ENCODE measurements at places on chromosomes 16 and 17.

DNA sequence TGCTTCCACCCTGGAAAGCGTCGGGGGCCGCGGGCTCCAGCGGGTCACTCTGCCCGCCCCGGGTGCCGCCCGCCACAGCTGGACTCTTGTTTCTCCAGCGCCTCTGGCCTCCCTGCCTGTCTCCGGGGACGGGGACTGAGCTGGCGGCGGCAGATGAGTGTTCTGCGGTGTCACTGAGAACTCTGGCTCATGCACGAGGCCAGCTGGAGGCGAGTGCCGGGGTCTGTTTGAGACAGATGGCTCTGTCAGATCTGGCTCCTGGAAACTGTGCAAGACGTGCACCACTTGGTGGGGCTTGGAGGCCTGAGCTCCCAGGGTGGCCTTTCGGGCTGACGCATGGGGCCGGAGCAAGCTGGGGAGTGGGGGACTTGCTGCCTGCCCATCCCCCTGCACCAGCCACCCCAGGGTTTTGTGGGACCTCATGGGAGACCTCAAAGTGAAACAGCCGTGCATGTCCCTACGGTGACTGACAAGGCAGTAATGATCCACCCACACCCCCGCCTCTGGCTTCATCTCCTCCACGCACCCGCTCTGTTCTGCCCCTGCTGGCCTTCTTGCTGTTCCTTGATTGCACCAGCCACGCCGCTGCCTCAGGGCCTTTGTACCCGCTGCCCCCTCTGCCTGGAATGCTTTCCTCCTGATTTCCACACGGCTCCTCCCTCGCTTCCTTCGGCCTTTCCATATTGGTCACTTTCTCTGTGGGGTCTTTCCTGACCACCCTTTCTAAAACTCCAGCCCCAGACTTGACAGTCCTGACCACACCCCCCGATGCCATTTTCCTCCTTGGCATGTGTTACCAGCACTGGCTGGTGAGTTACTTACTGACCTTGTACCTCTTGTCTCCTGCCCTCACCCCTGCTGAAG lies 174.9 kb upstream of the CIBAR2 start:
- DNase-seq = no peak

DNA sequence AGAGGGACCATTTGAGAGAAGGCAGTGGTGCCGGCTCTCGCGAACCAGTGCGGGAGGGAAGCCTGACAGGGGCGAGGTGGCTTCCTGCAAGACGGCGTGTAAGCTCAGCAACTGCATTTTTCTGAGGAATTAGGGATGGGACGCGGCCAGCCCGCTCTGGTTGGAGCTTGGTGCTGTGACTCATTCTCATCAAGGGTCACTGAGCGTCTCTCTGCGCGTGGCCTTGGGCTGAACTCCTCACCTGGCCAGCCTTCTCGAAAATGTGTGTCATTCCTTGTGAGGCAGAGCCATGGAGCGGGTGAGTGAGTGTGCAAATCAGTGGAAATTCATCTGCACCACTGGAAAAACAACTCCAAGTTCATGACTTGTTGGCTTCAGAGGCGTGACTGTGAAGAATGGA lies 52.8 kb downstream of the NTN1 start:
- no peak for DNase-seq

GRCh38 chr16:54929090-54930004 lies 1.3 kb upstream of the IRX5 start:
- DNase-seq = peak; percentile 98

GRCh38 chr17:31510308-31511194 lies 119.1 kb downstream of the RAB11FIP4 start:
- no peak for DNase-seq

DNA sequence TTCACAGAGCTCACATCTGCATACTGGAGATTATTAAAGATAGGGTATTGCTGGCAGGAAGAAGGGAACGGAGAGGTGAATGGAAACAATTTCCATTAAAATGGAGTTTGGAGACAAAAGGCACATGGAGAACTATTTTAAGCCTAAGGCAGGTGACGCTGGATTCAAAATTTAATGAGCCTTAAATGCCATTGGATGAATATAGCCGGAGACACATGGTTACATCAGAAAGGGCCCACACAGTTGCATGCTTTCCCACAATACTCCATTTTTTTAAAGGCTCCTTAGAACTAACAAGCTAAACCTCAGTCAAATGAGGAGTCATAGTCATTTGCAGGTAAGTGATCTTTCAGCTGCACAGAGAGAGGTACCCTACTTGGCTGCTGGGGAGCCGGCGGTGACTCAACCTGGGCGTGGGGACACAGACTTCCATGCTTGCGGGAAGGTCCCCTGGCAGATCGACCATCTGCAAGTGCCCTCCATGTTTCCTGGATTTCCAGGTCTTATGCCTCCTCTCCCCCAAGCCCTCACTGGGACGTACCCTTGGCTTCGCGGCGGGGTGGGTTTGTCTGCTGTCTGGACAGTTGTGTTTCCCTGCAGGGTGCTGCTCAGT lies 259.2 kb downstream of the CBLN1 start:
- no peak for DNase-seq

DNA sequence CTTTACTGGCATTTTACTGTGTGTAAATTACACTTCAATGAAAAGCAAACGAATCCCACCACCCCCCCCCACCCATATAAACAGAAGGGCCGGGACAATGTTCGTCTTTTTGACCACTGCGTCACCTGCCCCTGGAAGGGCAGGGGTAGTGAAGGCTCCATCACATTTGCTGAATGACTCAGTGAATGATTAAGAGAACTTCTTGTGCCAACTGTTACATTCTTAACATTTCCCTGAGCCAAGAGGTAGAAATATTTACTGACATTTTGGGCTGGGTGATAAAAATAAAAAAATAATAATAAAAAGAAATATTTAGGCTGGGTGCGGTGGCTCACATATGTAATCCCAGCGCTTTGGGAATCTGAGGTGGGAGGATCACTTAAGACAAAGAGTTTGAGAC lies 24.1 kb downstream of the C16orf96 start:
- no peak for DNase-seq

DNA sequence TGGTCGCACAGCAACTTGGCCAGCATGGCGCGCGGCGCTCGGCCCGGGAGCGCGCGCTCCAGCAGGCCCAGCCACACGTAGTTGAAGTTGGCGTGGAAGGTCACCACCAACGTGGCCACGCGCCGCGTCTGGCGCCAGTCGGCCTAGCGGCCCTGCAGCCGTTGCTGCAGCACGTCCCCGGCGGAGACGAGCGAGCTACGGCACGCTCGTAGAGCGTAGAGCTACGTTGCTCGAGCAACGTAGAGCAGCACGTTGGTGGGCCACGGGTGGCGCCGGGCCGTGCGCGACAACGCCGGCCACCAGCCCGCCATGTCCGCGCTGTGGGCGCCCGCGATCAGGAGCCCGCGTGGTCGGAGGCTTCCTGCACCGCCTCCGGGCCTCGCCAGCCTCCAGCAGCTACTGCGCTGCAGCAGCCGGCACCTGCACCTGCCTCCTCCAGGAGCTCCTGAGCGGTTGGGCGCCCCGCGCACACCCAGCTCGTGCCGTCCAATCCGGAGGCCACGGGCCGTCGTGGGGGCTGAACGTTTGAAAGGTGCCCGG lies 13.4 kb upstream of the SULT1A1 start:
- peak; percentile 53 for DNase-seq

DNA sequence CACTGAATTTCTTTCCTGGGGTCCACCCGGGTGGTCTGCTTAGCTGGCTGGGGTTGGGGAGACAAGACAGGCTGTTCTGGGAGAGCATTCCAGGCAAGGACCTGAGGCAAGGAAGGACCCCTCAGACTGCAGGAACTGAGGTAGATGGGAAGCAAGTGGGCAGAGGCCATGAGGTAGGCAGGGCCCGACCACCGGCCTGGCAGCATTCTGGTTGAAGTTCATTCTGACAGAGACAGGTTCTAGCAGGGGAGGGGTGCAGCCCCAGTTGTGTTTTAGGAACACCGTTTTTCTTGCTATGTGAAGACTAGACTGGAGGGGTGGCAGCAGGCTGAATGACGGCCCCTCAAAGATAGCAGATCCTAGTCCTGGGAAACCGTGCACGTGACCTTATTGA lies 17.5 kb downstream of the B9D1 start:
- DNase-seq = no peak

DNA sequence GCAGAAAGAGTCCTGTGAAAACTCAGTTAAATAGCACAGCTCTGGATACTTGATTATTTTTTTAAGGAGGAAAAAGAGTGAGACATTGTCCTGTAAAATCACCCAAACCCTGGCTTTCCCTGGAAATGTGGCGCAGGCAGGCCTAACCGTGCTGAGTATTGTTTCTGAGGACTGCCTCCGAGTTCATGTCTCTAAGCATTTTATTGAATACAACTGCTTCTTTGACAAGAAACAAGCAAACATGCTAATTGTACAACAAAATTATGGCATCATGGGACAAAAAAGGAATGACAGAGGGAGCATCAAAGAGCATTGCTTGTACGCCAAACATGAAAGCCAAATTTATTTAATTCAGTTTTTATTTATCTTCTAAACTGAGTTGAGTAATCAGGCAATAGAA lies 64.5 kb upstream of the HSBP1 start:
- DNase-seq = no peak

DNA sequence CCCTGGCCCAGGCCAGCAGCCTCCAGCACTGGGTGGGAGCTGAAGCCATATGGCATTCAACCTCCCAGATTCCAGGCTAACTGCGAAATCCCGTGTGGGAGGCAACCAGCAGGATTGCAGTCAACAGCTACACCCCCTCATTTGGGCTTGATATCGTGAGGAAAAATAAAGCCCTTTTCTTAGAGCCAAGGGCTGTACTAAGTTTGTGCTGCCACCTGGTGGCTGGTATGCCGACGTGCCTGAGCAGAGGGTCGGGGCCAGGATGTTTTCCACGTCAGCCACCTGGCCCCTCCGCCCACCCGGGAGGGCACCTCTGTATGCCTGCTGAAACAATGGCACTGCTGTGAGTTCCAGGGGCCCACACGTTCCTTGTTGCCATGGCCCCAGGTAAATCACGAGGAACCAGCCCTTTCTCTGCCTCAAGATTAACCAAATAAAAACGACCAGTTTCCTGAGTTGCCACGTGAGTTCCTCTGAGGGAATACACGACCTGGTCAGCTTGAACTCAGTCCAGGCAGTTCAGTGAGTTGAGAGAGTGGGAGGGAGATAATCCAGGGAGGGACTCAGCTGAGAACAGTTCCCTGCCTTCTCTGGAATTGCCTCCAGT lies 9.0 kb downstream of the TMEM98 start:
- peak; percentile 50 for DNase-seq

GRCh38 chr16:52526116-52526828 lies 20.7 kb downstream of the TOX3 start:
- no peak for DNase-seq

GRCh38 chr16:61763013-61763412 lies 273.2 kb downstream of the CDH8 start:
- DNase-seq = no peak

DNA sequence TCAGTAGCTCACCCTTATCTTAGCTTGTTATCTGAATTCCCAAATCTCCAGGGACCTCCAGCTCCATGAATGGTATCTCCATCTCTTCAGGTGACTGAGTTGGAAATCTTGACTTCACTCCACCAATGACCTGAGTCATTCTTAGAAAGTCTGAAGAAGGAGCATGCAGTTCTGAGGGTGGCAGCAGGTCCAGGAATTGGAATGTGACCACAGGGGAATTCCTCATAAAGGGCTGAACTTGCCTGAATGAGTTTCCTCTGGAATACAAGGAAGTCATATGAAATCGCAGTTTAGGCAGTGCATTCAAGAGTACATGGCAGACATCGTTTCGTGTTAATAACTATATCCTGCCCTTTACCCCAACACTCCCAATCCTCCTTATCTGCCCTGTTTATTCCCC lies 12.5 kb upstream of the PYY start:
- no peak for DNase-seq

DNA sequence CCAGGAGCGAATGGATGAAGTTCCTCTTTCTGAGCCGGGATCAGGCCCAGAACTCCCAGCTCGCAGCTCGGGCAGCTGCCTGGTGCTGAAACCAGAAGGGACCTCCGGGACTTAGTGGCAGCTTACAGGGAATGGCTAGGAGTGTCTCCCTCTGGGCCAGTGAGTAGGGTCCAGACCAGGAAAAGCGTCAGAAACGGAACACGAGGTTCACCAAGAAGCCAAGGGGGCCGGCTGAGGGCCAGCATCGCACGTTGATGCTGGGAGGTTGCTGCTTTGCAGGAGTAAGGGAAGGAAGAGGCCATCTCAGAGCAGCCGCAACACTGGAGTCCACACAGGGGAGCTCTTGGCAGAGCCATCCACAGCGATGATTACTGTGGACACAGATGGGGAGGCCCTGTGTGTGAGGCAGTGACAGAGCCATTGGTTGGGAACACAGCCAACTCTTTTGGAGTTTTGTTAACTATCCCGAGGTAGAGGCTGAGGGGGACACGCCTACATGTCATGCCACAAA lies 74.0 kb upstream of the CREBBP start:
- DNase-seq = peak; percentile 12

DNA sequence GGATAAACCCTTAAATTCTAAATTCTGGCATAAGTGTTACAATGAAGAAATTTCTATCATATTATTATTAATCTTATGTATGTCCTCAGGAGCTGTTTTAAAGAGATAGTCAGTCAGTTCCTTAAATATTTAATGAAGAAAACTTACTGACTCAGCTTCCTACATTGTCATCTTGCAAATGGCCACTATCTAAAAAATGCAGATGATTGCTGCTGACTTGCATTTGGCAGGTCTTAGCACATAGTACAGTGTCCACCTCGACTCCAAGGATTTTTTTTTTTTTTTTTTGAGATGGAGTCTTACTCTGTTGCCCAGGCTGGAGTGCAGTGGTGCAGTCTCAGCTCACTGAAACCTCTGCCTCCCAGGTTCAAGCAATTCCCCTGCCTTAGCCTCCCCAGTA lies 55.1 kb upstream of the CORO6 start:
- no peak for DNase-seq

- DNase-seq = no peak
These were observed 9.4 kb downstream of the GJC1 start for GRCh38 chr17:44820631-44821212.

- DNase-seq = no peak
These were observed 54.1 kb downstream of the HLF start for GRCh38 chr17:55318715-55319487.

DNA sequence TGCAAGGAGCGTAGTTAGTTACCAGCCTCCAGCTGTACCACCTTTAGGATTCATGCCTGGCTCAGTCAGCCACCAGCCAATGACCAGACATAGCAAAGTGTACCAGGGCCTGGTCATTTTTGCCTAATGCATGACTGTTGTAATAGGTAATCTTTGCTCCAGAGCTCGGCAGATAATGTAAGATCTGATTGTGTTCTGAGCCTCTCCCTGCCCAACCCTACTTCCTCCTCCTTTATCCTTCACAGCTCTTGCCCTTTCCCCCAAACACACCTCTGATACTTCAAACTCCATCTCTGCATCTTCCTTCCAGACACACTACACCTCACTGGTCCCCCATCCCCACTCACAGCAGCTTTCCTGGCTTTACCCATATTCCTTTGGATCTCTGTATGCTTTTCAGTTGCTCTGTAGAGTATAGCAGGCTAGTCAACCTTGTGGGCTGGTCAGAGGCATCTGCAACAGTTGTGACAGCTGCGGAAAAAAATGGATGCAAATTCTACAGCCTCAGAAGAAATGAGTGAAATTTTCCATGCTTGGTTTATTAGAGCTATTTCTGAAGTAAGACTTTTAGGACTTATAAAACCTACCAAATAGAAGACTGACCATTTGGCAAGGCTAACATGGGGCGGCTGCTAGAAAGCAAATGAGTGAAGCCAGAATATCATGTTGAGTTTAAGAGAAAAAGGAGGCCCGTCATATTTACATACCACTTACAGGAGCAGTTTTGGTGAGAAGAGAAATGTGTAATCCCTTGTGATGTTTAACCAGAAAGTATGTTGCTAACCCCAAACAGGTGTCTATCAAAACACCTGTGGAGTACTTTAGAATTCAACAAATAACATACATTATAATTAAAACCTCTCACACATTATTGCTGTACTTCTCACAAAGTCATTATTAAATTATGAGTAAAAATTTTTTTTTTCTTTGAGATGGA lies 19.9 kb upstream of the C16orf87 start:
- no peak for DNase-seq
